ENCODE measurements at places on chromosomes 2 and 18. TPM values are rescaled to one million over a fixed set of nuclear protein-coding genes. Genes with fewer than 3 reads are reported as not detected.

SULT1C4 gene
- total RNA-seq = not detected

ST6GAL2 gene
- 21.9 TPM for total RNA-seq

DNA sequence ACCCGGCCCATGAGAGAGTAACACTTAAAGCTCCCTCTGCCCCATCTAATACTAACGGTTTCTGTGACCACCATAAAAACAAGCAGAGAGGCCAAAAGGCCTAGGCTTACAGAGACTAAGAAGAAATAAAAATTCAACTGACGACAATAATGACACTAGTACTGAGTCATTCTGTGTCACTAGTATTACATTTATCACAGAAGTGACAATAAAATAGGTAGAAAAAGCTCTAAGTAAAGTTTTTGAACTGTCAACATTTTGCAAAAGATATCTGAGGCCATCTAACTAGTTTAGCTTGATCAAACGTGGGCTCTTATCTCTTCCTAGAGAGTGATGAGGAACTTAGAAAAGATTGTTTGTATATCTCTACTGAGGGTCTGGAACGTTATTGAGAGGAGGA, 35.6 kb downstream of the AP1S3 start:
- no peak for DNase-seq

DNA sequence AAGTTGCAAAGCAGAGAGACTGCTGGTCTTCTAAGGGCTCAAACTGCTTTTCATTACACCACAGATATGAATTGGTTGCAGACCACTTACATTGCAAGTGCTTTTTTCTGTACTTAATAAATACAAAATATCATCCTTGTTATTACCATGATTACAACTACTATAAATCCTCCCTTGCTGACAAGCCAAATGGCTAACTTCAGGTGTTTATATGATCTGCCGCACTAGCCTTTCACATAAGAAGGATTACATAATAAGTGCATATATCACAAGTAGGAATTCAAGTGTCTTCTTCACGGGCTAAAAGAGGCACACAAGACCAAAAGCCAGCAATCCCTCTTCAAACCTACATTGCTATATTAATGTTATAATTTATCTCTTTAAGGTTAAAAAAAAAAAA, 373.0 kb downstream of the ZEB2 start:
- DNase-seq = no peak

- DNase-seq = no peak
These were observed 306.4 kb downstream of the TSN start for GRCh38 chr2:122061831-122062230.

DNA sequence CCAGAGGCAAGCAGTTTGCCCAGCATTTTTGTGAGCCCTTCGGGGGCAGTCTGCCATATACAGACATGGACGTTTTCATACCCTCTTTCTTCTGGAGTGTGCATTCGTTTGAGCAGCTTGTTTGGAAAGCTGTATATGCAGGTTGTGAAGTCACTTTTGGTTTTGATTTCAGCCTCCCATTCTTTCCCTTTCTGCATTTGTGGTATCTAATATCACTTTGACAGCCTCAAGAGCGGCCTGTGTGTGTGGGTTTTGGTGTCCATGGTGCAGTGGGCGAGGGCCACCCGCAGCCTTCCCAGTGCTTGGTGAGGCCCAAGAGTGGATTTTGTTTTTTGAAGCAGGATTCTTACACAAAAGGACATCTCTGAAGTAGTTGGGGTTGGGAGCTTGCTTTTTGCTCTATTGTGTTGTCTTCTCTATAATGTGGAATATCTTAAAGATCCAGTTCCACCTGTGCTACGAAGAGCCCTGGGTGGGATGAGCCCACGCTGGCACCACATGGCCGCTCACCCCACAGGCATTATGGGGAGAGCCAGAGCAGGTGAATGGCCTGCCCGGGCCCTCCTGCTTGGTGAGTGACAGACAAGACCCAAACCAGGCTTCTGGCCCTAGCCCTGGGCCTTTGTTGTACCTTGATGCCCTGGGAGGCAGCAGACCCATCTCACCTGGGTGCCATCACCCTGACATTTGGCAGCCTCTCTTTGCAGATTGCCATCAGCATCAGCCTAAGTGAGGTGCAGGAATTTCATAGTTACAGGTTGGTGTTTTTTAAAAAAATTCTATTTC, 29.5 kb downstream of the INPP4A start:
- no peak for DNase-seq

GRCh38 chr2:58913082-58913726, 672.1 kb upstream of the FANCL start:
- DNase-seq = no peak

GPR17 gene
- not detected for total RNA-seq

DNA sequence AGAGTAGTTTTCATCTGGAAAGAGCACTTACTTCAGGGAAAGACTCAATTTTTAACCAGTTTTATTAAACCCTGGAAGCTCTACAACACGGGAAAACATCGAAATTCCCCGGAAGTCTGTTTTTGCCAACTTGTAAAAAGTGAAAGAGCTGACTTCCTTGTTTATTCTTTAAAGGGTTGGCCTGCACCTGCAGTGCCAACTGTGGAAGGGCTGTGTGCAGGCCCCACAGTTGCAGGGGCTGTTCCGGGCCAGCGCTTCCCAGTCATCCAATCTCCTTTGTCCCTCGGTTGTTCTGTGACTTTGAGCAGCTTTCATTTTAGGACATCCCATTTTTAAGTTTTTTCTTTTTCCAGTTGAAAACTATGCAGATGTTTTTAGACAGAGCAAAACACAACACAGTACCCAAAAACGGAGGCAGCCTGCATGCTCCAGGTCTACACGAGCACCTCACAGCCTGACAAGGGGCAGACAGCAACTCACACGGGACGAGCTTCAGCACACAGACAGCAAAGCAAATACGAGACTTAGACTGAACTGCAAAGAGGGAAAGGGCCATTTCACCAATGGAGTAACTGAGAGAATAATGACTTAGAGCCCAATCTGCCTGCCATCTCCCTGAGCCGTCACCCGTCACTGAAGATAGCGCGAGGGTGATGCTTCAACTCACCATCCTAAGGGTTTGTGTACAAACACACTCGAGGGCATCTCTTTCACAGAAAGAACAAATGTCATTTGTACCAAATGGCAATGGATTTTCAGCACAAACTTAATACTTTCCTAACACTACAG, 70.6 kb downstream of the EMILIN2 start:
- DNase-seq = no peak

EFR3B gene
- 4.3 TPM for total RNA-seq

ASB18 gene
- not detected for total RNA-seq

DNA sequence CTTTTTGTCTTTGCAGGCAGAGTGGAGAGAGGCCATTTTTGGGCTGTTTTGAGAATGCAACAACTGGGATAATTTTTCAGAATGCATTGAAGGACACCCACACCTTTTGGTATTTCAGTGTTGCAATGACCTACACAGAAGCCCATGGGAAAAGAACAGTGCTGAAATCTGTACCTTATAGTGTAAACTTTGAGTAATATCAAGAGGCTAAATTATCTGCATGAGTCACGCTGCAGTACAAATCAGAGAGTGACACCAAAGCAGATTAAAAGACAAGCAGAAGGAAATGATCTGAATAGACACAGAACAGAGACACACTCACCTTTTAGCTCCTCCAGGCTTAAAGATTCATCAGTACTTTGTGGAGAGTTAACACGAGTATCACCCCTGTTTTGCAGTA, 265.3 kb downstream of the PAX3 start:
- peak; percentile 28 for DNase-seq

DNA sequence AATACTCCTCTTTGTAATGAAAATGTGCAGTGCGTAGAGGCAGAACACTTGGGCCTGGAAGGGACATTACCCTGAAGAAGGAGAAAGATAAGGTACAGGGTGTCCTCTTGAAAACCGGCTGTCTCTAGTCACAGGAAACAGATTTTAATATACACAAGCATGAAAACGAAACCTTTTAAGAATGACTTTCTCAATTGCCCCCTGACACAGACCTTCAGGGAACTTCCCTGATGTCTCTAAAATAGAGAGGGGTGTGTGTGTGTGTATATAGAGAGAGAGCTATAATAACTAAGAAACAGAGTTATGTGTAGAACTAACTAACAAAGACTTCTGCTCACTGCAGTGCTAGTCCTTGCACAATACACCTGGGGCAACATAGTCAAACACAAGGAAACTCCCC, 780.0 kb downstream of the CNTNAP5 start:
- no peak for DNase-seq

DNA sequence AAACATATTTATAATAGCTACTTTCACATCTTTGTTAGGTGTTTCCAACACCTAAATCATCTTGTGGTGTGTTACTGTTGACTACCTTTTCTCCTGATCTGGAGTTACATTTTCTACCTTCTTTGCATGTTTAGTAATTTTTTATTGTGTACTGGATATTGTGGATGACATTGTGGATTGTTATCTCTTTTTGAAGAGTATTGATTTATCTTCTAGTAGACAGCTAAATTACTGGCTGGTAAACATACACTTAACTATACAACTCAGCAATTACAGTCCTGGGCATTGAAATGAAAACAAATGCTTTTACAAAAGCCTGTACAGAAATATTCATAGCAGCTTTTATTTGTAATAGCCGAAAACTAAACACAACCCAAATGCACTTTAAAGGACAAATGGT, 150.8 kb downstream of the PTRHD1 start:
- no peak for DNase-seq

UGT1A4 gene
- total RNA-seq = not detected

DNA sequence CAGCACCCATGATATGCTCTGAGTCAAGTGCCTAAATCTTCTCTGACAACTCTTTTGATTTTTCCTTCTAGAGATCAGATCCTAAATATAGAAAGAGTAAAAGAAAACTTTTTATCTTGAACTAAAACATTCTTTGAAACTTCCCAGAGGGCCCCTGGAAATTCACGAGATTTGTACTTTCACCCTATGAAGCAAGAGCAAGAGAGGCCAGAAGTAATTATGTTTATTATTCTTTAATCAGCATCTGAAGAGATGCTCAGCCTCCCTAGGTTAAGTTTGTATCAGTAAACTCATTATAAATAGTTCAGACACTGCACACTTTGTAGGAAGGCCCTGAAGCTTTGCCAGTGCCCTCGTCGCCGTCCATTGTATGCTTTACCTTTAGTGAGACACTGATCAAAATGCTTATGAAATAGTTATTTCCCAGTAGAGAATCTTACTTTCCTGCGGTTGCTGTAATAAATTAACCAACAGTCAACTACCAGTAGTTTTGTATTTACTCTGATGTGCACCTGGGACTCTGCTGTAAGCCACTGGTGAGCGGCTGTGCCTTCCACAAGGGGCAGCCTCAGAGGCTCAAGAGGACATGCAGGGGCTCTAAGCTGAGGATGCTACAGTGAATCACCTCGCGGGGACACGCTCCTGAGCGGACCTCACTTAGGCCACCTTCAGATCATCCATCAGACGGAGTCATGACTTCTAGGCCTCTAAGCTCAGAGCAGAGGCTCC, 71.9 kb downstream of the BIN1 start:
- no peak for DNase-seq

GRCh38 chr2:169036736-169037440, 5.8 kb upstream of the ABCB11 start:
- DNase-seq = no peak

All from Daoy (cell line).